AG09309 (cell line): ENCODE measurements at places on chromosomes 1 and 21.

- DNase-seq, result no peak
These were observed 95.8 kb downstream of the OBSCN start for GRCh38 chr1:228303596-228303995.

DNA sequence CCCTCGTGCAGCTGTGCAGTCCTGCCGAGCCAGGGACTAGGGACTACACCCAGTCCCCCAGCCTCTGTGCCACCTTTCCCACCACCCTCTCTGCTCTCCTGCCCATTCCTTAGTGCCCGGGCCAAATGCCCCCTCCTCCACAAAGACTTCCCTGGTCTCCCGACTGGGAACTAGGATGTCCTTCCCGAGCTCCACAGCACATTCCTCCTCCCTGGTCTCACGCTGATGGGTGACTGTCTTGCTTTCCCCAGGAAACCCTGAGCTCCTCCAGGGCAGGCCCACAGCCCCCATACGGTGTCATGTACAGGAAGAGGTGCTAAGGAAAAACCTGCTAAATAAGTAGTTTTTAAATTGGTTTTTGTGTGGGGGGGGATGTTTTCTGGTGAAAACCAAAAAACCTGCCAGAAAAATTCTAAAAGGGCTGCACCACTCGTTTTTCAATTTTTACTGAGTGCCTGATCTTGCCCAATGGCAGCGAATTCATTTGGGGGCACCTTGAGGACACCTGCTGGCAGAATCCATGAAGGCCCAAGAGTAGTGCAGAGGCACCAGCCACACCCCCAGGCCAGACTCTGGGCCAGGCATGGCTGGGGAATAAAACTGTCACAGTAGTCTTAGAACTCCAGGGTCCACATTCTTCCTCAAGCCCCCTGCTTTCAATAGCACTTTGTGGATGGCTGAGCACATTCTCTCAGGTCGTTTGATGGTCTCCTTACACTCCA, 50.4 kb downstream of the GLIS1 start:
- no peak for DNase-seq

GRCh38 chr1:30704765-30705509, 18.4 kb downstream of the MATN1 start:
- DNase-seq, result no peak

GRCh38 chr21:42111811-42112210, 40.7 kb downstream of the UMODL1 start:
- DNase-seq, result no peak

- DNase-seq, result no peak
These were observed 20.2 kb downstream of the CAPZB start for GRCh38 chr1:19465123-19465522.

DNA sequence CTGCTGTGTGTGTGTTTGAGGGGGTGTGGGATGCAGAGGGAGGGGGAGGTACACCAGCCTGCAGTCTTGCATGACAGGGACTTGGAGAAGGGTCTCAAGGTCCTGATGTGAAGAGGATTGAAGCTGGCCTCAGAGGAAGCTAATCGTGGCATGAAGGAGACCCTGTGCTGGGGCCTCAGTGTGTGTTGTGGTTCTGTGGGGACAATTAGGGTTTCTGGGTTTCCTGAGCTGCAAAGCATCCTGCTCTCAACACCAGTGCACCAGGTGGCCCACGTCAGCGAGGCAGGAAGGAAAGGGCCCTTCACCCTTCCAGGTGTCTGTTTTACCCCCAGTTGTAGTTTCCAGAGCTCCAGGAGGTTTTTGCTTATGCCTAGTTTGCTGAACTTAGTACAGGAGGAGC, 52.8 kb downstream of the TENT5C start:
- DNase-seq, result no peak

DNA sequence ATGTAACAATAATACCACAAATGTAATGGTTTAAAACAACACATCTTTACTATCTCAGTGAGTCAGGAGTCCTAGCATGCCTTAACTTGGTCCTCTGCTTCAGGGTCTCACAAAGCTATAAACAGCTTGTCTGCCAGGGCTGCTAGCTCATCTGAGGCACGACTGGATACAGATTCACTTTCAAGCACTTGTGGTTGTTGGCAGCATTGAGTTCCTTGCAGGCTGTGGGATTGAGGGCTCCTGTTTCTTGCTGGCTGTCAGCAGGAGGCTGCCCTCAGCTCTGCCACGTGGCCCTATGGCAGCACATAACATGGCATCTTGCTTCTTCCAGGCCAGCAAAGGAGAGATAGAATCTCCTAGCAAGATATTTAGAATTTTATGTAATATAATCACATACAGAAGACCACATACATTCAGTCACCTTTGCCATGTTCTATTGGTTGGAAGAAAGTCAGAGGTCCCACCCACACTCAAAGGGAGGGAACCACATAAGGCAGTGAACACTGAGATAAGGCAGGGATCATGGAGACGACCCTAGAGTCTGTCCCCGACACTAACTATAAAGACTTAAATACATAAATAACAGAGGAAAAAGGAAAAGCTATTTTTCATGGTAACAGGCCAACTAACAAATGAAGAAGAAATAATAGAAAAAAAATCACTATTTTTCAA, 18.9 kb upstream of the IPP start:
- peak; percentile 56 for DNase-seq
